ENCODE measurements at places on chromosomes 13 and 19.

DNA sequence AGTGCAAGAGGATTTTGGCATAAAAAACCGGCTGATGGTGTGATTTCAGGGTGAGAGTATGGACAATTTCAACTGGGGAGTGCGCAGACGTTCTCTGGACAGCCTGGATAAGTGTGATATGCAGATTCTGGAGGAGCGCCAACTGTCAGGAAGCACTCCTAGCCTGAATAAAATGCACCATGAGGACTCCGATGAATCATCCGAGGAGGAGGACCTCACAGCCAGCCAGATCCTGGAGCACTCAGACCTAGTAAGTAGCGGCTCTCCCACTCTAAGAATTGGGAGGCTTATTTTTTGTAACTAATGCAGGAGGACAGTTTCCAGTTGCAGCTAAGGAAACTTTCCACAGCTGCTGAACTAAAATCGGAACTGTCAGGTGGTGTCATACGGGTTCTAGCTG, 53.6 kb downstream of the ZAR1L start:
- DNase-seq = no peak

- no peak for DNase-seq
Measured at GRCh38 chr19:7512400-7512851, 3.5 kb upstream of the ZNF358 start.

GRCh38 chr19:53394522-53394973, 401 bp upstream of the ZNF765 start:
- peak; percentile 8 for DNase-seq

DNA sequence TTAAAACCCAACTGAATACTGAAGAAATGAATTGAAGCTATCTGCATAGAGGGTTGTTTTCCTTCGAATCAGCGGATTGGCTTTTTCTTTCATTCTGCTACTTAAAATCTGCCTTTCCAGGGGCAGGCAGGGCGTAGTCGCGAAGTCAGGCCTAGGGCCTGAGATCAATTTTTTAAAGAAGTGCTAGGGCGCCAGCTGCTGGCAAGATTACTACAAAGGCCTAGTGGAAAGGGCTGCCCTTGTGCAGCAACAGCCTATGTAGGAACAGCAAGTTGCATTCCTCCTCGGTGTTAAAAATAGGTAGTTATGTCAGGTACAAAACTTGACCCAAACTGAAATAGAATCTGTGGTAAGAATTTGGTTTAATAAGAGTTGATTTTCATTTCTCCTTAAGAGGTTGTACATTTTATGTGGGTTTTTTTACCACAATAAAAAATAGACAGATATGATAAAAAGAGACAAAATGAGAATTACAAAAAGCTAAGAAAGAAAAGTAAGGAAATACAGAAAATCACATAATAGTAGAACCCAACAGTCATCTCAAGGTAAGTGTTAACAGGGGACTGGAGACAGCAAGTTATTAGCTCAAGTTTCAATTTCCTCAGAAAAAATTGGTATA, 9.5 kb upstream of the URAD start:
- DNase-seq = peak; percentile 43

GRCh38 chr13:76965759-76966421, 17.6 kb downstream of the ACOD1 start:
- no peak for DNase-seq

- no peak for DNase-seq
Measured at GRCh38 chr19:45322311-45322710, 364 bp downstream of the CKM start.

GRCh38 chr13:99299256-99299919, 7.8 kb downstream of the GPR183 start:
- no peak for DNase-seq

DNA sequence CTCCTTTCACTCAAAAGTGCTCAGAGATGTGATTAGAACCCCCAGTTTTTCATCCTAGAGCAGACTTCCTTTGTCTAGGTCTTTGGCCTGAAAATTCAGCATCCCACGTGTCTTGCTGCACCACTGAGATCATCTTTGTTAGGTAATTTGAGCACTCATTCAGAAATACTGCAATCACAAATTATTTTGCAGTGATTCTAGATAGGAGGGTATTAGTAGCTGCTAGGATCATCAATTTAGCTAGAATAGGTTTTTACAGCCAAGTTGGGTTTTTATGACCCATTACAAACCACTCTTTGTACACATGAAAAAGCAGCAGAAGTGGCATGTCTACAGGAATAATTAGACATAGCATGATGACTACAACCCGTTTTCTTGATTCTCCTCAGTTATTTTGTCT, 219.6 kb downstream of the GPC6 start:
- DNase-seq = no peak

DNA sequence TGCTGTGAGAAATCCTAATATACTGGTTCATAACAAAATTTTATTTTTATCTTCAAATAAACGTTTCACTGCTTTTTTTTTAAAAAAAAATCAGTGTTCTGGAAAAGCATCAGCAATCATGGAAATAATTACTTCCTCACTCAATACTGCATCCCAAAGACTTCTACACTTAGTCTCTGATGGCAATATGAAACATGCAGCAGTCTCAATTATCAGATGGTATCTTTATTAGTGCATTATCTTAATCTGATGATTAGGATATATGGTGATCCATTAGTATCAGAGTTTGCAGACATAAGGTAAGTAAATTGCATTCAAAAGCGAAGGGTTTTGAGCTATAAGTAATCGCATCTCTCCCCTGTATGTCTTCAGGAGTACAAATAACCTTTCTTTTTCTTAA, 218.3 kb upstream of the EDNRB start:
- DNase-seq = no peak

DNA sequence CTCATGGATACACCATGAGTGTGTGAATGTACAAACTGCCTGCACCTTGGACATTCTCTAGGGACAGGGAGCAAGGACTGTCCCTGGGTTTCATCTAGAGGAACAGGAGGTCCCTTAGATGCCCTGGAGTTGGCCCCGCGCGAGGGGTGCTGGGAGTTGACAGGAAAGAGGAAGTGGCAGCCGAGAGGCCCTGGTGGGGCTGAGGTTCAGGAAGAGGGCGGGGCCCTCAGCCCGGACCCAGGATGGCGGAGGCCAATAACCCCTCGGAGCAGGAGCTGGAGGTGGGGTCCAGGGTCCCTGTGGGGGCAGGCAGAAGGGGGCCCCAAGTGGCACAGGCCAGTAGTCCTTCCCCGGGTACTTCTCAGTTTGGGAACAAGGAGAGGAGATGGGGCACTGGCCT, 6.9 kb downstream of the PKN1 start:
- peak; percentile 86 for DNase-seq

DNA sequence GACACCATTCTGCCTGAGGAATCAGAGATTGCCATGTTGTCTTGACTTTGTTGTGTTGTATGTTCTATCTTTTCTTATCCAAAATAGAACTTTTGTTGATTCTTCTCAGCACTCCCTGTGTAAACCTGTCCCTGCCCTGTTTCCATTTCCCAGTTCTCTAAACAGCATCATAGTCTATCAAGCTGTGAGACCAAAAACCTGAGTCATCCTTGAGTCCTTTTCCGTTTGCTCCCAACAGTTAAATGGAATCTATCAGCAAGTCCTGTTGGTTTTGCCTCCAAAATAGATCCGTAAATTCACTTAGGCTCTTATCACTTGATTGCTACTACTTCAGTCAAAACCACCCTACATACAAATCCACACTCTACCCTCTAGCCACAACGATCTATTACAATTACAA, 667.1 kb downstream of the PCDH9 start:
- DNase-seq = no peak

- no peak for DNase-seq
Measured at GRCh38 chr13:30301827-30302226, 5.5 kb downstream of the KATNAL1 start.

GRCh38 chr13:111490611-111491010, 170.2 kb downstream of the TEX29 start:
- no peak for DNase-seq

DNA sequence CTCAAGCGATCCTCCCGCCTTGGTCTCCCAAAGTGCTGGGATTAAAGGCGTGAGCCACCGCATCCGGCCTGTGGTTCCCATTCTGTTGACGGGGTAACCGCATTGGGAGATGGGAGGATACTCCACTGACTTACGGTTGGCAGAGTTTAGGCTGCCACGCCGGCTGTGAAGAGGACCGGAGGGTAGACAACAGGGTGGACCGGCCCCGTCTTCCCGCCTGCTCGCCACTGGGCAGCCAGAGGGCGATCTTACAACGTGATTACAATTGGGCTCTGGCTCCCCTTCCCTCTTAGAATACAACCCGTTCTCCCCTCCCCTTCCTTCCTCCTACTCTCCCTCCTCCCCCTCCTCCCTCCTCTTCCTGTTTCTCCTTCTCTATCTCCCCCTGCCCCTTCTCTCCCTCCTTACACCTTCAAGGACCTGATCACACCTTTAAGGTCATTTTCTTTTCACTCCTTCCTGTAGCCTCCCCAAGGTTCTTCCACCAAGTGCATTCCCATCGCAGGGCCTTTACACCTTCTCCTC, 957 bp upstream of the CCDC194 start:
- peak; percentile 30 for DNase-seq

- DNase-seq = peak; percentile 15
Measured at GRCh38 chr19:24074720-24075454, 12.1 kb upstream of the ZNF254 start.

- DNase-seq = peak; percentile 15
Measured at GRCh38 chr19:13037161-13037560, 41.9 kb downstream of the NFIX start.

GRCh38 chr19:5484398-5485285, 29.4 kb downstream of the ZNRF4 start:
- no peak for DNase-seq

DNA sequence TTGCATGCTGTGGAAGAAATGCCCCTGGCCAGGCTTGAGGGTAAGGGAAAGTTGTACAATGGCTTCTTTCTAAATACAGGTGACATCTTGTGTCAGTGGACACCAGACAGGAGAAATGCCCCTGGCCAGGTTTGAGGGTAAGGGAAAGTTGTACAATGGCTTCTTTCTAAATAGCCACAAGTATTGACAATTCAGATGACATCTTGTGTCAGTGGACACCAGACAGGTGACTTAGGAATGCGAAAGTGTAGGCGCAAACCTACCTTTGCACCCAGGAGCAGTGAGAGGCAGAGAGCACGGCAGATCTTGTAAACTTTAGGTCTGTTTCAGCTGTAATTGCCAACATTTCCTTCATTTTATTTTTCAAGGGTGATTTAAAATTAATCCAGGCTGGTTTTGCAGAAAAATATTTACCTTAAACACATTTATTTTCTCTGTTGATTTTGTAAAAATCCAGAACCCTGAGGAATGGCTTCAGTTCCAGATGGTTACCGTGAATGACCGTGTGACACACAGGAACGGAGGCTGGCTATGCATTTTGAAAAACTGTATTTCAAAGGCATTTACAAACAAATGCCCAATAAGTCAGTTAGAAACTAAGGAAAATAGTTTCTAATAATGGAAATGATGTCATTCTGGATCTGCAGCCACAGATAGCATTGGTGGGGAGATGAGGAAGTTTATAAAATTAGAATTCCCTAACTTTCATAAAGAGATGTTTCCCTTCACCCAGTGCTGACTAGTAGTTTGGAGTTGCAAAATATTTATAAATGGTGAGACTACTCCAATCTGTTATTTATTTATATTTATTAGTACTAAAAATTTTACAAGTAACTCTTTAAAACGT, 34.9 kb downstream of the TNFSF13B start:
- DNase-seq = peak; percentile 90

DNA sequence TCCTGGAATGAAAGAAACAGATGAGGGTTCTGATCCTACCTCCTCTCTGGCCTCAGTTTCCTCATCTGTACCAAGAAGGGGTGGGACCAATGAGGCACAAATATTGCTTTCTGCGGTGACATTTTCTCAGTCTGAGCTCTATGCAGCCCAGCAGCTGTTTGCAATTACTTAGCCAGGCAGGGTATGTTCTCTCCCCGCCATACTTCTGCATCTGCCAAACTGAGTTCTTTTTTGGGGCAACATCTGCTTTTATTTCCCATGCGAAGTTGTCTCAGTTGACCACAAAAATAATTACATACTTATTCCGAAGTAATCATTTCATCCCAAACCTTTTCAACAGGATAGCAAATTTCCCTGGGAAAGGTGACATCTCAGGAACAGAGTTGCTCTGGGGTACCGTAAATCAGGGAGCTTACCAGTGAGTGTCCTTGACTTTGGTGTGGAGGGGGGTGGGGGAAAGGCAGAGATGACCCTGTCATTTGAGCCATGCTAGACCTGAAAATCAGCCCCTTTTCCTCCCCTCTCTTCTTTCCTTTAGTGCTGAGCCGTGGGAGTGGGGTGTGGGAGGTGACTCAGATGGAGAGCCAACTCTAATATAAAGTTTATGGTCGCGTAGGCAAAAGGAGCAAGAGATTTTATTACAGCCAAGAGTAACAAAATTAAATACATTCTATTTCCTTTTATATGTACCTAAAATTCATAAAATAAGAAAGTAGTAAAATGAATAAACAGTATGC, 165.7 kb upstream of the KL start:
- DNase-seq = no peak

DNA sequence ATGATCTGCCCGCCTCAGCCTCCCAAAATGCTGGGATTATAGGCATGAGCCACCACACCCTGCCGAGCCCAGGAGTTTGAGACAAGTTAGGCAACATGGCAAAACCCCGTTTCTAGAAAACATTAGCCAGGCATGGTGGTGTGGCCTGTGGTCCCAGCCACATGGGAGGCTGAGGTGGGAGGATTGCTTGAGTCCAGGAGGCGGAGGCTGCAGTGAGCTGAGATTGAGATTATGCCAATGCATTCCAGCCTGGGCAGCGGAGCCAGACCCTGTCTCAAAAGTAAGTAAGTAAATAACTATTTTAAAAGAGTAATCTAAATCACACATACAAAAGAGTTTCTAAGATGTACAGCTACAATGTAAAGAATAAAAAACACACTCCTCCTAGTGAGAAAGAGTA, 41.9 kb downstream of the SKA3 start:
- no peak for DNase-seq

DNA sequence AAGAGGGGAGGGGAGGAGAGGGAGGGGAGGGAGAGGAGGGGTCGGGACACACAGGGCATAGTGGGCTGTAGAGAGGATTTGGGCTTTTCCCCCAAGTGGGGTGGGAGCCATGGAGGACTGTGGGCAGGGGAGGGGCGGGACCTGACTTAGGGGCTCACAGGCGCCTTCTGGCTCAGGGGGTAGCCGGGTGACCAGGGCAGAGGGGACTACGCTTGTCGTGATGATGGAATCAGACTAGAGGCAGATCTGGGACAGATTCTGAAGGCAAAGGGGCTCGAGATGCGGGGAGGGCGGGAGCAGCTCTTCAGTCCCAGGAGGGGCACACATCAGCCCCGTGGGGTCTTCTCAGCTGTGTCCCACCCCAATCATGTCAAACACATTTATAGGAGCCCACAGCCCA, 13.5 kb downstream of the NDUFA11 start:
- DNase-seq = no peak

GRCh38 chr19:5078182-5078581, 109.3 kb downstream of the KDM4B start:
- no peak for DNase-seq

DNA sequence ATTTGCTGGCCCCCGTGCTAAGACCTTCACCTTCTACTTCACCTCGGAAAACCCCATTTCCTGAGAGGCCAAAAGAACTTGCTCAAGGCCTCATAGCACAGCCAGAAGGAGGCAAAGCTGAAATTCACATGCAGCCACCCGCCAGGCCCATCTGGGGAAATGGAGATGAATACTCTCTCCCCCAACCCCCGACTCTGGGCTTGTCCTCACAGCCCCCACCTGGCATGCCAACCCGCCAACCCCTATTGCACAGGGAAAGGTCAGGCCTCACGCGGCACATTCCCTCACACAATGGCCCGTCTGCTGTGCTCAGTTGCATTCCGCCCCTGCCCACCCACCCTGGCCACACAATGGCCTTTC, 3.2 kb downstream of the PRX start:
- no peak for DNase-seq

GRCh38 chr13:85520445-85520844, 278.8 kb downstream of the SLITRK6 start:
- DNase-seq = no peak

- DNase-seq = peak; percentile 84
Measured at GRCh38 chr13:80340651-80341100, 250 bp downstream of the SPRY2 start.

Measured in inflammatory macrophage treated with lipopolysaccharide for 4 hours (primary cell).